Activated CD4-positive, alpha-beta T cell treated with anti-CD3 and anti-CD28 coated beads for 1 hour (primary cell): ENCODE measurements at places on chromosomes 5 and 9.

DNA sequence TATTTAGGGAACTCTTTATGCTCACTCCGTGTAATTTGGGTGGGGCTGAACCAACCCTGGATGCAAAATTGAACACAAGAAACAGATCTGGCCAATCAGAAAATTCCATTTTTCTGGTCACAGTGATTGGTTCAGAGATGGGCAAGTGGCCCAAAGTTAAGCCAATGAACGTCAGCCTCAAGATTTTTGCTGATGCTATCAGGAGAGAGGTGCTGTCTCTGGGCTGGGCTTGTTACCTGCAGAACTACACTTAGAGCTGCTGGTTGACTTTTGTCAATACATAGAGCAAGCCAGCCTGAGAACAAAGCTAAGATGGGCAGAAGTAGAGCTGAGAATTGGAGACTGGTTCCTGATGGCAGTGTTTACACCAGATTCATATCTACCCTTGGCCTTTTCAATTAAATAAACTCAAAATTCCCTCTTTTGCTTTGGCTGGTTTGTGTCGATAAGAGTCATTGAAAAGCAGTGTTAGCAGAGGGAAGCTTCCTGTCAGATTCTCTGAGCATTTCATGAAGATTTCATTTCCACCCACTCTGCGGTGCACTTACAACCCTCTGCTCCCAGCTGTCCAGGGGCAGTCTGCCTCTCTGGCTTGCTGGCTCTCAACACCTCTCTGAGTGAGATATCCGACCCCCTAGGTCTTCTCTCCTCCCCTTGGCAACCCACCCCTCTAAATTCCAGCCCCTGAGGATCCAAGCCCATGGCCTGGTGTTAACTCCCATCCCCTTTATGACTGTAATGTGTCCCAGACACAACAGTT, 64.5 kb upstream of the PPARGC1B start:
- DNase-seq = no peak

- no peak for DNase-seq
These were observed 143.6 kb downstream of the LHFPL2 start for GRCh38 chr5:78504704-78505677.

DNA sequence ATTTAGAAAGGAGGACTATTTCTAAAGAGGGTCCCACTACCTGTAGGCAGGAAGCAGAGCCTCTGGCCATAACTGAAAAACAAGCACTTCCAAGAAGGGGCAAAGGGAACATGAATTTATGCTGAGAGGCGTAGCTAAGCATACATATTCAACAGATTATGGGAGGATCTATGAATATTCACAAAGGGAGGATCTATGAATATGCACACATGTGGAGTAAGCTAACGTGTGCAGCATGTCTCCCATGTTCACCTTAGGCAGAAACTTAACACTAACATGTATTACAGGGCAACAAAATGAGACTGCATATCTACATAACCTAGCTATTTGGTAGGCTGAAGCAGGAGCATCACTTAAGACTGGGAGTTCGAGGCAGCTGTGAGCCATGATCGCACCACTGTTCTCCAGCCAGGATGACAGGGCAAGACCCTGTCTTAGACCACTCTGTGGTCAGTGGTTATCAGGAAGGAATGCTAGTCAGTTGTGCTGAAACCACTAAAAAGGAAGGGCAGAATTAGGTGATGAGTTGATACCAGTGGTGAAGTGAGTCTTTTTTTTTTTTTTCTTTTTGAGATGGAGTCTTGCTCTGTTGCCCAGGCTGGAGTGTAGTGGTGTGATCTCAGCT, 20.8 kb downstream of the FXN start:
- DNase-seq = no peak

GRCh38 chr9:20760246-20760891, 76.3 kb downstream of the FOCAD start:
- no peak for DNase-seq

- DNase-seq = no peak
These were observed 82.7 kb downstream of the PTPDC1 start for GRCh38 chr9:94166976-94167346.

DNA sequence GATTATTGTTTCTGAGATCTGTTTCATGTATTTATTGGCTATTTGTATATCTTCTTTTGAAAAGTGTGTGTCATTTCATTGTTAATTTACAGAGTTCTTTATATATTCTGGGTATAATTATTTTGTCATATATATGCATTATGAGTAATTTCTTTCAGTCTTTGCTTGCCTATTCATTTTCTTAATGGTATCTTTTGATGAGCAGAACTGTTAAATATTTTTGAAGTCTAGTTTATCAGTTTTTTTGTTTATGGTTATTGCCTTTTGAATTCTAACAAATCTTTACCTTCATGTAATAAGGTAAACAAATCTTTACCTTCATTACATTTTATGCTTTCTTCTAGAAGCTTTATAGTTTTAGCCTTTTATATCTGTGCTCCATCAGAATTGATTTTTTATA, 66.4 kb downstream of the CSNK1G3 start:
- DNase-seq = no peak
